Cerebellar nuclear complex (tissue), 1 donor: ENCODE measurements at places on chromosomes 5 and 9.

DNA sequence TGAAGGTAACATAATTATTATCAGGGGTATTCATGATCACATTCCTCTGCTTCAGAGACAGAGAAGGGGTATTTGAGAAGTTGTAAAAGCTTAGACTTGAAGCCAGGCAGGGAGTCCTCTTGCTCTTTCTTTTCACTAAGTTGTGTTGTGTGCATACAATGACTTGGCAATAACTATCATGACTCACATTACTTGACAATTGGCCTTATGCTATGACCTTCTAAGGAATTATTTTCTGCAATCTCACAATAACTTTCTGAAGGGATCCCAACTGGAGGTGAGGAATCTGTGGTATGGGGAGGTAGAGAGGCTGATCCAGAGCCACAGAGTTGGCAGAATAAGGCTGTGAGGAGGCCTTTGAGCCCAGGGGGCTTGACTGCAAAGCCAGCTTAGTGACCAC is 622.3 kb downstream of the MTRR start:
- no peak for DNase-seq

- DNase-seq, result no peak
Measured at GRCh38 chr5:68803881-68804319, 289.9 kb upstream of the SLC30A5 start.

DNA sequence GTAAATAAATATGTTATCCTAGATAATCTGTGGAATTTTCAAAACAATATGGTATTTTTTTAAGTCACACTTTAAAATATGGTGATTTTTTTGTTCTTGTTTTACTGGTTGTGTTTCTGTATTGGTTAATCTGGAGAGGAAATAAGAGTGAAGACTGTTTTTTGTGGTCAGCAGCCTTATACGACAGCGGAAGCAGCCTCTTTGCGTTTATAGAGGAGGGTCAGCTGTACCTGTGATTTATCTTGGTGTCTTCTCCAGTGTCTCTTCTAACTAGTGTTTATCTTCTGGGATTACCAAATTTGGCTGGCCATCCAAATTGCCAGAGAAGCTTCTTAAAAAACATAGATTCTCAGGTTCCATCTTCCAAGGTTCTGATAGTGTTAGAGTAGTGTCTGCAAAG is 58.7 kb downstream of the ICE1 start:
- no peak for DNase-seq

- peak; percentile 53 for DNase-seq
Measured at GRCh38 chr9:133116346-133117231, 4.5 kb downstream of the RALGDS start.

GRCh38 chr9:131854334-131854733 is 114.5 kb upstream of the RAPGEF1 start:
- no peak for DNase-seq

GRCh38 chr5:132979367-132979940 is 16.0 kb upstream of the AFF4 start:
- no peak for DNase-seq

DNA sequence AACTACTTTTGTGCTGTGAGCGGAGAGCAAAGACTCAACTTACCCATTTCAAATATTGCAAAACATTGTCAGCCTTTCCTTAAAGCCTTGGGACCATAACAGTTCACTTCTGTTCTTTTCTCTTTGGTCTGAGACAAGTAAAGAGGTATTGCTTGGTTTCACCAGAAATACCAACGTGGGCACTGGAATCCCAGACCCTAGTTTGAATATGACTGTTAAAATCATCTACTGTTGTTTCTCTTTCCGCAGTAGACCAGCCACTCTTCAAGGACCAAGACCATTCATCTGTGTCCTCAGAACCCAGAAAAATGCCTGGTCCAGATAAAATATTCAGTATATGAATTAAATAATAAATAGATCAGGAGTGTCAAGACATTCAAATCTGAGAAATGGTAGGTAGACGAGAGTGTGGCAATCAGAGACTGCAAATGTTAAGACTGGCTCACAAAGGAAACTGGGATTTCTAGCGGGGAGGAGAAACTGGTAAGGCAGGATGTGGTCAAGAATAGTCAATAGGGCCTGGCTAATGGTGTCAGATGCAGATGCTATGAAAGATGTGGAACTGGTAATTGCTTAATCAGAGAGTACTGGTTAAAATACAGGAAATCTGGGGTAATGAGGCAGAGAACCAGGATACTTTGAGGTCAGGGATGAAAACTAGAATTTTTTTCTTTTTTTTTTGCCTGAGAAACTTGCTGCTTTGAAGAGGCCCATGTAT is 82.1 kb upstream of the IL33 start:
- no peak for DNase-seq

- DNase-seq, result no peak
Measured at GRCh38 chr5:8961219-8961618, 584.7 kb downstream of the SEMA5A start.

DNA sequence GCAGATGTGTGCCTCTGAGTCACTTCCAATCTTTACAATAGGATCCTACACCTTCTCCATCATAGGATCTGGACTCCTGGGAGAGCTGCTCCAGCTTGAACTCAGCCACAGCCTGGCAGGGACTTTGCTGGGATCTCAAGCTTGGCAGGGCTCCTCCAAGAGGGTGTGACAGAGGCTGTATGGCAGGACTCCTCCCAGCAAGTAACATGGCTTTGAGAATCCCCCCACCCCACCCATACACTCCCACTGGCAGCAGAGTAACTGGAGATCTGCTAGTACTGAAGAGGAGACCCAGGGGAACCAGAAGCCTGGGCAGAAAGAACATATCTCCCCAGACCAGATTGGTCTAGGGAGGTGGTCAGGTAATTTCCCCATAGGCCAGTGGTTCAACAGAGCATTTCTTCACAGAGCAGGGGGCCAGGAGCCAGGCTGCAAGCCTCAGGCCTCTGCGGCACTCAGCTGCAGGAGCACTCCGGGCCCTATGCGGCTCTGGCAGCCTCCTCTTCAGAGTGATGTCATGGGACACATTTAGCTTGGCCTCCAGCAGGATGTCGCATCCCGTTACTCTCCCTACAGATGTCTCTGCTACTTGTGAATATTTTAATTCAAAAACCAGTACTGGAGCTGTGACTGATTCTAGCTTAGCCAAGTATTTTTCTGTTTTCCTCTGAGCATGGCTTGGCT is 1.7 kb upstream of the ACSL6 start:
- DNase-seq, result no peak

DNA sequence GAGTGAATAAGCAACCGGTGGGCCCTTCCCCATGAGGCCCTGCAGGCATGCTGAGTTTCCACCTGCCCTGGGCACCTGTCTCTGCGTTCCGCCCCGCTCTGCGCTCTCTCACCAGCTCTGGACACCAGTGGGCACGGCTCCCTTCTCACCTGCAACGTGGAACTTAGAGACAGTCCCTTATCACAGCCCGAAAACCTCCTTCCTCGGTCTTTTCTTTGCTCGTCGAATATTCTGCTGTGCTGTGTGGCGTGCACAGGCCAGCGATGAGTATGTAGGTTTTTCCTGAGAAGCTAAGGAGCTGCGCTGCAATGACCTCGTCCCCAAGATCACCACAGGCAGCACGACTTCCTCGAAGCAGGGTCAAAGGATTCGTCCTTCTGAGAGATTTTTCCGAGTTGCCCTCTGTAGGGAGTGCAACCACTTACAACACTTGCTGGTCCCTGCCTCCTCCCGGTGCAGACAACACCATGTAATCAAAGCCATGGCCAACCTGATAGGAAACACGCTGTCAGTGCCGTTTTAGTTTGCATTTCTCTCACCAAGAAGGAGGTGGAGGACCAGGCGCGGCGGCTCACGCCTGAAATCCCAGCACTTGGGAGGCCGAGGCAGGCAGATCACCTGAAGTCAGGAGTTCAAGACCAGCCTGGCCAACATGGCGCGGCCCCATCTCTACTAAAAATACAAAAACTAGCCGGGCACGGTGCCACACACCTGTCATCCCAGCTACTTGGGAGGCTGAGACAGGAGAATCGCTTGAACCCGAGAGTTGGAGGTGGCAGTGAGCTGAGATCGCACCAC is 27.2 kb upstream of the NOTCH1 start:
- DNase-seq, result no peak

DNA sequence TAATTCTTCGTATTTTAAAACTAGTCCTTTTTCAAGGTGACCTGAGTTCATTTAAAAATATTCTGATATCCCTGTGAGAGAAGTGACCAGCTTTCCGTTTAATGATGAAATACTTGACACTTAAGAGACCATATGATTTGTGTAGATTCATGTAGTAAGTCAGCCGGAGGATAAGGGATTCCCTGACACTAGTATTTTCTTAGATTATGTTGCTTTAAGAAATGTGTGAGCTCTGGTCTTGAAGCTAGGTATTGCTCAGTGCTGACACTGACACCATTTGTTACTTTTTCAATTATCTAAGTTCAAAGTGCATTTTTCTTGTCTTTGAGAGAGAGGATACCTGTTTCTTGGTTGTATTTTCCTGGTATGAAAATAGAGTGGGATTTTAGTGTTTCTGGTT is 4.2 kb downstream of the NIPBL start:
- DNase-seq, result no peak

DNA sequence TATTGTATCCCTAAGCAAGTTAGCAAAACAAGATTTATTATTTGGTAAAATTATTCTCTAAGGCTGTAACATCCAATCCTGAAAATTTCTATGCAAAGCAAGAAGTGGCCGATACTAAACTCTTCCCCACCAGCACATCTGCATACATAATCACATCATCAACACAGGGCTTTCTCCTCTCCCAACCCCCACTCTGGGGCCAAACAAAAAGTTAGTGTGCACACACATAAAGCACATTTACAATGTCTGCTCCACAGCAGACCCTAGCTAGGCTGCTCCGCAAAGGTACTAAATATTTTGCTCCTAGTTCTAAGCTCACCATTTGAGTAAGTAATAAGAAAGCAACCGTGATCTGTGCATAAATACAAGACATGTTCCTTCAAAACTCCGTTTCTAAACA is 3.6 kb downstream of the RNF130 start:
- DNase-seq, result no peak

DNA sequence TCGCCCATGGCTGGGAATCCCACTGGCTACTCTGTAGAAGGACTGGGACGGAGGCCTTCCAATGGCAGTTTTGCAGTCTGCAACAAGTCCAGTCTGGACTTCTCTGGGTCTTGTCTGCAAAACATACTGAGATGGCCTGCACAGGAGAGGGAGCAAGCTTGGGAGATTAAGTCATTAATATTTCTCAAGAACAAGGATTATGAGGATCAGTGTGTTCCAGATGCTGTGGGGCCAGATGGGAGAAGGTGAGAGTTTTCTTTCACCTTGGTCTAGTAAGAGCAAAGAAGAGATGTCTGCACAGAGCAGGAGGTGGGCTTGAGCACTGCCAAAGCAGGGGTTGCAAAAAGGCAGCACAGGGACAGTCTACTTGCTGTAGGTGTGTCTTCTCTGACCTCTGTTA is at the start of gene PDE6A:
Gene PDE6A, minus strand, starts transcription at position 128 of the 400 bp plus-strand sequence. Its CDS starts 120 bp downstream, at position 8.
- DNase-seq, result no peak

GRCh38 chr5:20307391-20307790 is 319.4 kb upstream of the CDH18 start:
- no peak for DNase-seq

- DNase-seq, result no peak
Measured at GRCh38 chr9:133855802-133856521, 117.8 kb upstream of the SARDH start.

DNA sequence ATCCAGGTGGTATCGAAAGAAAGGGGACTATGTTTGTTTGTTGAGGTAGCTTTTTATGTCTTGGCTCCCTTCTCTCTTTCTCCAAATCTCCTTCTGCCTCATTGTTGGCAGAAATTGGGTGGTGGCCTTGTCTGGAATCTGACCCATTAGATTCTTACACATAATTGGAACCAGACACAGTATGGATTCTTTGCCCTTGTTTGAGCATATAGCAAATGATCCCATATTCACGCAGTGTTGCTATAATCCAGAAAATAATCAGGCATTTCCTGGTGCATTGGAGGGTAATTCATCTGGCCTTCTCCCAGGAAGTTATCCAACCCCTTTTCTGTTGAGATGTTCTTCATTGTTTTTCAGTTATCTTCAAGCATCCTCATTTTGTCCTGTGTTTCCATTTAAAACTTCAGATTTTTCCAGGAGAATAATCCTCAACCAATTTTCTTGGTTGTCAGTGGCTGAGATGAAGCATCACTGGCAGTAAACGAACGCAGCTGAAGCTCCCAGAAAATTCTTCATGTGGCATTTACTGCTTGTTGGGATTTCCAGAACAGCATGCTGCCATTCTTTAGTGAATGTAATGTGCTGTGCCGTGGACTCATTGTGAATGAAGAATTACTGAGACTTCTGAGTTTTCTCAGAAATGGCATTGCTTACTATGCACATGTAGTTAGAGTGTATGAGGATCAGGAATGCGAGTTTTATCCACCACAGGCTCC is 70.5 kb upstream of the NTRK2 start:
- no peak for DNase-seq

- DNase-seq, result no peak
Measured at GRCh38 chr9:113299800-113300292, 3.3 kb downstream of the RNF183 start.

DNA sequence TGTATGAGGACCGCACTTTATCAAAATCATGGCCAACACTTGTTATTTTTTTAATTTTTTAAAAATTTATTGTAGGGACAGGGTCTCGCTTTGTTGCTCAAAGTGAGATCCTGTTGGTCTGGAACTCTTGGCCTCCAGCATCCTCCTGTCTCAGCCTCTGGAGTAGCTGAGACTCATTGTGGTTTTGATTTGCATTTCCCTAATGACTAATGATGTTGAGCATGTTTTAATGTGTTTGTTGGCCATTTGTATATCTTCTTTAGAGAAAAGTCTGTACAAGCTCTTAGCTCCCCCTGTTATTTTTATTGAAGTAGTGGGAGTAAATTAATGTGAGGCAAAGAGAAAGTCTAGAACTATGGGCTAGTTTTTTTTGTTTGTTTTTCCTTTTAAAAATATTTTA is 1.6 kb upstream of the RPS6 start:
- DNase-seq, result no peak

DNA sequence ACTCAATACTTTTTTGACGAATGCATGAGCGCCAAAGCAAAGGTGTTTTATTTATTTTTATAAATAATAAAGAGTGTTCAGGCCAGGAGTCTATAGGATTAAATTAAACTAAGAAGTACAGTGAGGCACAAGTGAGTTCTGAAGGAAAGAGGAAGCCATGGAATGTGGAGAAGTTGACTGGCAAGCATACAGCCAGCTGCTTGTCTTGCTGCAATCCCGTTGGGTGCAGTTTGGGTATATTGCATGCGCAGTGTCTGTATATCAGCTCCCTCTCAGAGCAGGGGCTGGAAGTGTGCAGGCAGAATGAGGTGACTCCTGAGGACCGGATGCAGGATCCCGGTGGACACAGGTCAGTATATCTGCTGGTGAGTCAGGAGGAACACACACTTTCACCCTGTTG is 315.6 kb downstream of the ZSWIM6 start:
- no peak for DNase-seq

DNA sequence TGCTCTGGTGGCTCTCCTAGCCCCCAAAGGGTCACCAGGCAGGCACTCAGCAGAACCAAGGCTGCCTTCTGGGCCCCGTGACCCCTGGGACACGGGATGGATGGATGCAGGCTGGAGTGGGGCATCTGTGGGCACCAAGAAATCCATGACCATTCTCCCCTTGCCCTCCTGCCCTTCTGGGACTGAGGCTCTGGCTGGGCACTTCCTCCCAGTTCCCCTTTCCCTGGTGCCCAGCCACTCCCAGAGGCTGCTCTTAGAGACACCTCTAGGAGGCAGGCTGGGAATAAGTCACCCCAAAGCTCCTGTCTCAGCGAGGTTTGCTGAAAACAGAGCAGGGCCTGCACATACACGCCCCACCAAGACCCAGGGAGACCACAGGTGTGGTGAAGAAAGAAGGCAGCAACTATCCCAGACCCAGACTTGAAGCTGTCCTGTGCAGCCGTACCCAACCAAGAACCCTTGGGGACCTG is 943 bp downstream of the STING1 start:
- DNase-seq, result no peak
